Hindlimb muscle (tissue), 1 donor: ENCODE measurements at places on chromosomes 1 and 21. TPM values are rescaled to one million over a fixed set of nuclear protein-coding genes. Genes with fewer than 3 reads are reported as not detected.
A peak's percentile ranks its signal among the peaks of the same experiment; 100 is the strongest.

DNA sequence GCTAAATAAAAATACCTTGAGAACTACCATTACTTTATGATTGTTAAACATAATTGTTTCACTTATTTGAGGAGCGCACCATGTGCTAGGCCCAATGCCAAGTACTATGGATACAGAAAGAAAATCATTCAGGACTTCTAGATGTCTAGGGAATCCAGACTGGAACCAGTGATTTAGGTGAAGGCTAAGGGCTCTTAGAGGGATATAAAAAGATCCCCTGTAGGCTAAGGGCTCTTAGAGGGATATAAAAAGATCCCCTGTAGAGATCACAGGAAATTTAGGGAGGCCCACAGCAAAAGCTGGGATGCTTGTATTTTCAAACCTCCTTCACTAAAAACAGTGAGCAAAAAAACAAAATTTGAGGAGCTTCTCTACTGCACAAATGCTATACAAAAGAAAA, 6.7 kb downstream of the TOR1AIP2 start:
- DNase-seq, result no peak

DNA sequence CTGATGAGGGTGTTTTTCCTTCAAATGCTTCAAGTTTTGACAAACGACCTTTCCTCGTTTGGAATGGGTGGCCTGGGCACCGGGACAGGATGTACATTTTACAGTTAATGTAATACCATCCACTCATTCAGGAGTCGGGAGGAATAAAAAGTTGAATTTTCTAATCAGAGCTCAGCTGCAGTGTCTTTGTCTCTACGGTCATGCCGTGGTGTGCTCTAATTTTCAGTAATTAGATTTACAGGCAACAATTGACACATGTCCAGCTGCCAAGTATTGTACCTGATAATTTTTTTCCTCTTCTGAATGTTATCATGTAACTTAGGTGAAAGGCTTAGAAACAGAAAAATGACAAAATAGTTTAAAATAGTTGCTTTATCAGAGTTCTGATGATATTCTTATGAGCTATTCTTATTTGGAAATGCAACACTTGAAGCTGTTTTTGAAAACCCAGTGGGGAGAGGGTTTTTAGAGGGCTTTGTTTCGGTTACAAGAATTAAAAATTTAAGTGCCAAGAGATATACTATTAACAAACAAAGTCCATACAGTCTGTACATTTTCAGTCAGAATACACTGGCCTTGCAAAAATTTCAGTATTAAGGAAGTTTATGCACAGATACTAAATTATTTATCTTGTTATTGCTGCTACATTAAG, 1.0 kb downstream of the CDKN2C start:
- DNase-seq, result no peak

DNA sequence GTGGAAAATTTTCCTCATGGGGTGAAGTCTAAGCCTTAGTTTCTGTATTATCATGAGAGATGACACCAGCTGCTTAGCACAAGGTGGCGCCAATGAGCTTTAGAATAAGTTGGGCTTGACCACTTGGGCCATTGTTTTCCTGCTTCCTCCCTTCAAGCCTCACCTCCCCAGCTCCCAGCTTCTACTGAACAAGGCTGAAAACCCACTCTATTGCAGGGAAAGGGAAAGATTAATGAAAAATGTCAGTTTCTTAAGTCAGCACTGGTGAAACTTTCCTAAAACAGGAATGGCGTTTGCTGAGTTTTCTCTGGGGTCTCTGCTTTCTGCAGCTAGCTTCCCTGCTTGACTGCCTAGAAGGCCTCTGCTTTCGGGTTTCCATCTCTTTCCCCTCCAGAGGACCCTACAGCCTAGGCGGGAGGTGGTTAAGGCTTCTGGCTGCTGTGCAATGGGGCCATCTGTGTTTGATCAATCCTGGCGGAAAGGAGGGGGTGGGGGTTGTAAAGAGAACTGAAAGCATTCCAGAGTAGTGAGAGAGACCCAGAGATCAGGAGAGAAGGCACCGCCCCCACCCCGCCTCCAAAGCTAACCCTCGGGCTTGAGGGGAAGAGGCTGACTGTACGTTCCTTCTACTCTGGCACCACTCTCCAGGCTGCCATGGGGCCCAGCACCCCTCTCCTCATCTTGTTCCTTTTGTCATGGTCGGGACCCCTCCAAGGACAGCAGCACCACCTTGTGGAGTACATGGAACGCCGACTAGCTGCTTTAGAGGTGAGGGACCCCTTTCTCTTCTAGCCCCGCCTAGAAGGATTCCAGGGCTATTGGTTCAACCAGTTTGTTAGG, at the start of gene OLFML3:
OLFML3 (plus strand) TSS at position 612 of the 840 bp plus-strand sequence; CDS start at position 655, 43 bp downstream.
- DNase-seq, result peak; percentile 91

DNA sequence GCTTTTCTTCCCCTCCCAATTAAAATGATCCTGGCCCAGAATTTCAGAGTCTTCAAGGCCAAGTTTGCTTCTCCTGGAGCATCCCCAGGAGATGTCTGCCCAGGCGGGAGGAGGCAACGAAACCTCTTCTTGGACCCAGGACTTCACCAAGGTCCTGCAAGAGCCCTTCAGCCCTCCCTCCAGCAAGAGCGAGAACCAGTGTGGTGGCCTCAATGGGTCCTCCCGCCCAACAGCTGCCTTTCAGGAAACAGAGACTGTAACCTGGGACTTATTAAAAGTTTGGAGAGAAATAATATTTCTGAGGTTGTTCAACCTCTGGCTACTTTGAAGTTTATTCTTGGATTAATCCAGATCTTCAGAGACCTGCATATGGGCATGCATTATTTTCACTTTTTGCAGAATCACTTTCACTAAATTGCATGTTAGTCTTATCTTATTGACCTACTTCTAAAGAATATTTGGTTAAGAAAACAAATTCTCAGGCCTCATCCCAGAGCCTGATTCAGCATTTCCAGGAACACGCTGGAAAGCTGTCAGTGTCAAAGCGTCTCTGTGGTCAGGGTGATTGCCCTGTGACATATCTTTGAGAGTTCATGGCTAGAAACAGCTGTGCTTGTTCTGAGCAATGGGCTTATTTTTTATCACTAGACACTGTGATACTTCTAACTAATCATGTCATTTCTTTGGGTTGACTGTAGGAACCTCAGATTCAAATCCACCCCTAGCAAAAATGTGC, 66.0 kb upstream of the CLDN14 start:
- no peak for DNase-seq

DNA sequence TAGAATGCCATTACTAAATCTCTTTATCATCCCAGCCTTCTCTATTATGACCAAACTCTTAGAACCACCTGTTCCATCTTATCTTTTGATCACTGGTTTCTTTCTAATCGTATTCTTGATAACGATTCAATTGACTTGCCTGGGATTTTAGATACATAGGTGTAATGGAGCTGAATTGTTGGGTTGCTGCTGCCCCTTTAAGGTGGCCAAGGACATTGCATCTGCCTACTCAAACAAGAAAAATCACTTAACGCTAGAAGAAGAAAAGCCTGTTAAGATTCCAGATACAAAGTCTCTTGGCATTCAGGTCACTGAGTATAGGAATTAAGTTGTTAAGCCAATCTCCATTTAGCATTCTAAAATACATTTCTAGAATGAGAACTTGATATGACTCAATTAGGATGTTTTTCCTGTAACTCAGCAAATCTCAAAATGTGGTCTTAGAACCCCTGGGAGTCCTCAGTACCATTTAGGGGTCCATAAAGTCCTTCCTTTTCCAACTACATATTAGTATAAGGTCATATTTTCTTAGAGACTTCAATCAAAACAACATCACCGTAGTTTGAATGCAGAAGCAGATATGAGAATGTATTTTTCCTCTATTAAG, 12.4 kb downstream of the NEXN start:
- peak; percentile 59 for DNase-seq

ZNF683 gene
- not detected for polyA plus RNA-seq

ANXA9 gene
- 3.8 TPM for polyA plus RNA-seq
